ENCODE measurements at places on chromosomes 4 and X.

- DNase-seq, result no peak
Observed at GRCh38 chr4:58325070-58325469, 1214.9 kb upstream of the IGFBP7 start.

GRCh38 chr4:77493829-77494551, 111.6 kb upstream of the CXCL13 start:
- no peak for DNase-seq

DNA sequence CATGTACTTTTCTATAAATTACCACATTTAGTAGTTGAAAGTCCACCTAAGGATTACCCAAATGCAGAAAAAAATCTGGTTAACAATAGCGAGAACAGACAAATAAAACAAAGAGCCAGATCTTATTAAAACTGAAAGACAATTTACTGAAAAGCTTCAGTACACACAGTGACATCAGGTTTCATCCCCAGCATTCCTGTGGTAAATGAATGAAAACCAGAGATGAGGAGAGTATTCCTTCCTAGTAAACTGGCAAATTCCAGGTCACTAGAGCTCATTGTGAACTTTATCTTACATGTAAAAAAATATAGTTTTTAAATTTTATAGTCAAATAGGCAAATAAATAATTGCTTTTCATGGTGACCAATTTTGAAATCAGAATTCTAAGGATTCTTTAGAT, 1290.5 kb downstream of the ADGRL3 start:
- DNase-seq, result no peak

DNA sequence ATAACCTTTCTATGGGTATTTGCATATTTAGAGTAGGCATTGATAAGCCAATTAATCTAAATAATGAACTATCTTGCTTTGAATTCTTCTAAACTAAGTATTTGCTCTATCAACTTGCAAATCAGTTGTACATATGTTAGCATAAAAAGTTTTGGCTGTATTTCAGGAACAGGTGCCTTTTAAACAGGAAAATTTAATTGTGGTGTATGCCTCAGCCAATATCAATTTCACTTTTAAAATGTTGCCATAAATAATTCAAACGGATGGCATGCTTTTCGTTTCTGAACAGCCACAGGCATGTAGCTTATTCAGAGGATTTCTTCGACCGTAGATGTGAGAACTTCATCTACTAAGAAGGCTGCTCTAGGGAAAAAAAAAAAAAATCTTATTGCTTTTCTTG, 99.9 kb downstream of the DCLK2 start:
- DNase-seq, result no peak

GRCh38 chrX:69285881-69286564, 120.8 kb upstream of the PJA1 start:
- peak; percentile 44 for DNase-seq

GRCh38 chrX:15399962-15400391, 15.8 kb upstream of the VEGFD start:
- no peak for DNase-seq

DNA sequence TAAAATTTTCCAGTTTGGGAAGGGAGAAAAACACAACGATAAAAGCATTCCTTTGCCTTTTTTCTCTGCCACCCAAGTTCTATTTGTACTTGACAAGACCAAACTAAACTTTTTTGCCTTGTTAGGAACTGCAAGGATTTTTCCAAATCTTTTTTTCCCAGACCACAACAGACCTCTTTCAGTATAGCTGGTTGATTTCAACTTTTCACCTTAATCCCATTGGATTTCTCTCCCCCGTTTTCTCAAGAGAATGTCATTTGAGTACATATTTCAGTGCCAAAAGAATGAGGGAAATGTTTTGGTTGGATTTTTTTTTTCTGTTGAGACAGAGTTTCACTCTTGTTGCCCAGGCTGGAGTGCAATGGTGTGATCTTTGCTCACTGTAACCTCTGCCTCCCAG, 18.5 kb upstream of the SGMS2 start:
- no peak for DNase-seq

GRCh38 chr4:140790171-140790570, 34.0 kb upstream of the TBC1D9 start:
- no peak for DNase-seq

DNA sequence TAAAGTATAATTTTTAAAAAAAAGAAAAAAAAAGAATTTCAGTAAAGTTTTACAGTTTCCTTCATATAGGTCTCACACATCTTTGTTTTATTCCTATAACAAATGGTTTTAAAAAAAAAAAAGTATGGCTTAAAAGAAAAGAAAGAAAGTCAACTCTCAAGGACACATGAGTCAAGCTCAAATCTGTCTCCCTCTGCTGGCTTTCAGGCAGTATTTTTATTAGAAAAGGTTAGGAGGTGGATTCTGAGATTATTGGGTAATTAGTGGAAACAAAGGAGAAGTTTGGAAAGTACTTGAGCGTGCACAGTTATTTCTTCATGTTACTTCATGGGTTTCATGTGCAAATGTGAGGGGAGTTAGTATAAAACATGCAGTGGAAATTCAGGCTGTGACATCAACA, 36.6 kb upstream of the BTC start:
- DNase-seq, result no peak

- no peak for DNase-seq
Observed at GRCh38 chrX:53445977-53446376, 11.8 kb upstream of the HSD17B10 start.

DNA sequence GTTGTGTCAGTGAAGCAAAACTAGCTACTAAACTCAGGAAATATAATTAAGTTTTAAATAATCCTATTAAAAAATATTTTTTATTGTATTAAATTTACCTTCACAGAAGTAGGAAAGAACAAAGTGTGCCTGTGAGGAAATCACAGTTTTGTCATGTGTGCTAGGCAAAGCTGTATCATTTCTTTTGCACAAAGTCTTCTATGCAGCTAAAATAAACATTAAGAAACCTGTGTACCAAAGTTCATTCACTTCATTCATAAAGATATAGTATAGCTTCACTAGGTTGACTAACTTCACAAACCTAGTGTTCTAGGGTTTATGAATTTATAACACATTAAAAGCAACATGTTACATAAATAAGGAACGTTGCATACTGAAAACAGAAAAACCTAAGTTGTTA, 131.0 kb downstream of the PDS5A start:
- no peak for DNase-seq

DNA sequence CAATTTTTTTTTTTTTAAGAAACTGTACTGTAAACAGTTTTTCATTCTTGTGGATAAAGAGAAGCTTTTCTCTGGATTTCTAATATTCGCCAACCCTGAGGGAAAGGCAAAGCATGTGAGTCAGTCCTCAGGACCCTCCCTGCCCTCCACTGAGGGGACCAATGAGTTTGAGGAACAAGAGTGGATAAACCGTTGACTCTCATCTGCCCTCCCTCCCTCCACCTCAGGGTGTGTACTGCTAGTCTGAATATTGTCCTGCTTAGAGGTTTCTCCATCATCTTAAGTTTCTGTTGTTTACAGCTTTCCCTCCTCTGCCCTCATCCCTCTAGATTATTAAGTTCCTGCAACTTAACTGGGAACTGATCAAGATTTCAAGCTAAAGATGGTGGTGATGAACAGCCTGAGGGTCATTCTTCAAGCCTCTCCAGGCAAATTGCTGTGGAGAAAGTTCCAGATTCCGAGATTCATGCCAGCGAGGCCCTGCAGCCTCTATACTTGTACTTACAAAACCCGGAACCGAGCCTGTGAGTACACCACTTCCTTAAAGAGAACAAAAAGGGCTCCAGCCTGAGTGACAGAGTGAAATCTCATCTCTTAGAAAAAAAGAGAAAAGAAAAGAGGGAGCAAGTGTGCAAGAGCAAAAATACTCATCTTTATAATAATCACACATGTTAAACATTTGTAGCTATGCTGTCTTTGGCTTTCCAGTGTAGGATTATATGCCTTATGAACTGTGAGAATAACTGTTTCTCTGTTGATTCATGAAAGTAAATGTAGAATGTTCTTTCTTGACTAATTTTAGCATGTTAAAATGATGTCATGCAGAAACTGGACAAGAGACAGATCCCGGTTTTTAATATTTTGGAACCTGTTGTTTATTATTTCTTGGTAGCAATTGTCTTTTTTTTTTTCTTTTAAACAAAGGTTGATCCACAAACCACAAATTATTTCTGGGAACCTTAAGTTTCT, 11.9 kb downstream of the CA5B start:
- no peak for DNase-seq

DNA sequence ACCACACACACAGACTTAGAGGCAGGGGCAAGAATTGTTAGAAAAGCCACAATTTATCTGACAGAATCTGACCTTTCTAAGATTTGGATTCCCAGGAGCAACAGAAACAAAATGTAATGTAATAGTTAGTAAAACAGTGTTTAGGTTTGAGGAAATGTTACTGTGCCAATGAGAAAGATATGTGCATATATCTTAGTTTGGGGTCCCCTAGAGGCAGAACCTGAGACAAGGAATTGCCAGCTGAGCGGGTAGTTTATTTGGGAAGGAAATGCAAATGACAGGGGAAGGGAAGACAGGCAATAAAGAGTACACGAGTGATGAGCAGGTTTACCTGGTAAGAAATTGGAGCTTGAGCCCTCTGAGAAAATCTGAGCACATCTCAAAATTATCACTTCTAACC, 31.3 kb upstream of the DDX53 start:
- no peak for DNase-seq

GRCh38 chrX:146973283-146973682, 158.7 kb upstream of the CXorf51A start:
- no peak for DNase-seq

GRCh38 chr4:175874306-175874705, 62.2 kb upstream of the GPM6A start:
- no peak for DNase-seq

GRCh38 chr4:151874328-151874727, 113.5 kb upstream of the GATB start:
- DNase-seq, result no peak

- DNase-seq, result no peak
Observed at GRCh38 chrX:151175283-151176062, 911 bp upstream of the GPR50 start.

DNA sequence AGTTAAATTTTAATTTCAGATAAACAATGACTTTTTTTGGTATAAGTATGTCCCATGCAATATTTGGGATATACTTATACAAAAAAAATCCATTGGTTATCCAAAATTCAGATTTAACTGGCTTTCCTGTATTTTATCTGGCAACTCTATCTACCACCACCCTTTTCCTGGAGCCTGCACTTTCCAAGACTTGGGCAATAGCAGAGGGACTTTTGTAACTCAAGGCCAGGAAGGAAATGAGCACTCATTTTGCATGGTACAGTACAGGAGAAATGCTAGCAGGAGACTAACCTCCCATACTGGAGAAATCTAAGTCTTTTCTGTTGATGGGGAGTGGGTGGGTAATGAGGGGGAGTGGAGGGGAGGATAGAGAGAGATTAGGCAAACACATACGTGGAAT, 37.7 kb upstream of the PLAC1 start:
- no peak for DNase-seq

DNA sequence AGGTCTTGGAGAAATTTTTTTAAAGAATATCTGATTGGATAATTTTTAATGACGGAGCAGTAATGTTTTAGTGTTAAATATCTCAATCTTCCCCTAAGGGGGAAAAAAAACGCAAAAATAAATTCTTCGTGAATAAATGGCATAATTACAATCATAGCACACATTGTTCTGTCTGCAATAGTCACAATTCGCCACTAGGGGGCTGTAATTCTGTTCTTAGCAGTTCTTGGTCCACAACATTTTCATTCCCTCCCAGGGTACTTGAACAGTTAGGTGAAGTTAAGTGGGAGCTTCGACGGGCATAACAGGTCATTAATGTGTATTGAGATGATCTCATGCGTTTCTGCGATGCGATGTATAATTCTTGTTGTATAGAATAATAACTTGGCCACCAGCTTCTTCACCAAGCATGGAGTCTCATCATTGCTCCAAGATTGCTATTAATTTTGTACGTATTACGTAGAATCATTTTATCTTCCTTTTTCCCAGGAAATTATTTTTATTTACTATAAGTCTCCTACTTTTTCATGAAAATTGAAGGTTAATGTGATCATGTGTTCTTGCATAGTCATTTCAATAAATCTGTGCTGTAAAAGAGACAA, 27.2 kb downstream of the HTR2C start:
- DNase-seq, result no peak

- no peak for DNase-seq
Observed at GRCh38 chr4:10151182-10151581, 34.6 kb upstream of the WDR1 start.

- DNase-seq, result no peak
Observed at GRCh38 chr4:187027272-187027671, 303.6 kb upstream of the FAT1 start.

DNA sequence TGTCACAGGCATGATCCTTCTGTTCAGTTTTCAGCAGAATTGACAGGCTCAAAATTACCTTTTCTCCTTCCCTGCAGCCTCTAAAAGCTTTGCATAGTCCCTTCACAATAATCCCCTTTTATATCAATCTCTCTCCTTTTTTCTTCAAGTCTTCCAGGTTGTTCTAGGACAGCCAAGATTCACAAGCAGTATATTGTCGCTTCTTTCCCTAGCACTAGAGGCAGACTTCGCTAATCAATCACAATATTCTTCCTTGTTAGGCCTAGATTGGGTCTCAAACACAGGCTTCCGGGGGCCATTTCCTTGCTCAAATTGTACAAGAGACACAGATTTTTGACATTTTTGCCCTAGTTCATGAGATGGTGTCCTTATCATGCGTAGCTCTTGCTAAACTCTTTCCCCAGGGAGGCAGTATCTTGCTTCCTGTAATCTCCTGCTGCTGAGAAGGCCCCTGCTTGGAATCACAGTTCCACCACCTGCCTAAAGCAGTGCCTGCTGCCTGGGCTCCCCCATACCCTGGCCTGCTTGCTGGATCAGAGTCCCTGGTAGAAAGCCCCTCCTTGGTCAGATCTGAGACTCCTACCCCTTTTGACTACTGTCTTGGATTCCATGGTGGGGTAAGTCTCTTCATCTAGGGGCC, 57.3 kb downstream of the DMP1 start:
- no peak for DNase-seq

GRCh38 chr4:113057891-113058290, 8.4 kb downstream of the ANK2 start:
- no peak for DNase-seq

Data from H54 (cell line).